Thyroid gland (tissue), 4 donors: ENCODE measurements at places on chromosomes 4 and X. TPM values are rescaled to one million over a fixed set of nuclear protein-coding genes. Genes with fewer than 3 reads are reported as not detected.

- no peak overlapping the region for H3K27ac ChIP-seq
- no peaks in the 10 kb centered on the region for H3K27me3 ChIP-seq
- no peaks in the 10 kb centered on the region for H3K36me3 ChIP-seq
- DNase-seq, result peak; percentile 56
- H3K4me3 ChIP-seq, result no peak overlapping the region
- H3K4me1 ChIP-seq, result peaks cover 7% of the 10 kb centered on the region
Measured at GRCh38 chr4:120865985-120866384, 56.5 kb downstream of the PRDM5 start.

GRCh38 chr4:151703401-151703800 lies 57.4 kb downstream of the GATB start:
- peaks cover 6% of the 10 kb centered on the region for H3K36me3 ChIP-seq
- no peak for DNase-seq
- H3K27ac ChIP-seq, result no peak overlapping the region

DNA sequence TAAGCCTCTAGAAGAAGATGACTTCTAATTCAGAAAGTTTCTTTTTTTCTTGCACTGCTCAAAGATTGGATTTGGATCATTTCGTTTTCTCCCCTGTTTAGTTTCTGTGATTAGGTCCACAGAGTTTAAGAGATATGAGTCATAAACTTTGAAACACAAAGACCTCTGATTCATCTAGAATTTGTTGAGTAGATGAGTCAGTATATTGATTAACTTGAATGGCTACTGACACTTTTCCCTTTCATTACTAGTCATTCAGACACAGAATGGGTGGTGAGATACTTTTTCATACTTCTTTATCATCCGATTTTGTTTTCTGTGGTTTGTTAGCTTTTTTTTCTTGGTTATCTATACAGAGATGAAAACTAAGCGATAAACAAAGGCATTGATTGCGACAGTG lies 34.1 kb upstream of the AFF2 start:
- no peaks in the 10 kb centered on the region for H3K27me3 ChIP-seq
- DNase-seq, result no peak
- no peaks in the 10 kb centered on the region for H3K4me1 ChIP-seq
- no peak overlapping the region for H3K27ac ChIP-seq
- H3K36me3 ChIP-seq, result no peaks in the 10 kb centered on the region
- no peak overlapping the region for H3K4me3 ChIP-seq

GRCh38 chr4:6854098-6854744 lies 55.4 kb upstream of the TBC1D14 start:
- no peaks in the 10 kb centered on the region for H3K27me3 ChIP-seq
- peaks cover 3% of the 10 kb centered on the region for H3K4me1 ChIP-seq

GRCh38 chr4:6875431-6875831 lies 34.2 kb upstream of the TBC1D14 start:
- H3K4me3 ChIP-seq, result no peak overlapping the region
- DNase-seq, result no peak
- no peaks in the 10 kb centered on the region for H3K27me3 ChIP-seq
- peaks cover under 1% of the 10 kb centered on the region for H3K4me1 ChIP-seq

DNA sequence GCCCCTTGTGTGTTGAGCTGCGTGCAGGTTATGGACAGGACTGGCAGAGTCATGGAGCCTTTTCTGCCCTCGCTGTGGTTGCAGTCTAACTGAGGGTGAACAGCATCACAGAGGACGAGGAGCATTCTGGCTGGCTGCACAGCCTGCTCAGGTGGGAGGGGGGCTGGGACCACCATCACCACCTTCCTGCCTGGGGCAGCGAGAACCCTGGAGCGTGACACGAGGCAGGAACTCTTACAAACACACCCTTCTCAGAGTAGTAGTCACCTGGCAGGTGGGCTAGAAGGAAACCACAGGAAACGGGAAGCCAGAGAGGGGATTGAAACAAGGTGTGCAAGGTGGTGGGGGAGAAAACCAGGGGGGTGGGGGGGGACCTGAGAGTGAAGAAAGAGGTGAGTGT lies 25.6 kb downstream of the TKTL1 start:
- peaks cover 10% of the 10 kb centered on the region for H3K4me1 ChIP-seq
- H3K4me3 ChIP-seq, result no peak overlapping the region
- no peak for DNase-seq
- no peak overlapping the region for H3K27ac ChIP-seq
- H3K36me3 ChIP-seq, result no peaks in the 10 kb centered on the region
- no peaks in the 10 kb centered on the region for H3K27me3 ChIP-seq

DNA sequence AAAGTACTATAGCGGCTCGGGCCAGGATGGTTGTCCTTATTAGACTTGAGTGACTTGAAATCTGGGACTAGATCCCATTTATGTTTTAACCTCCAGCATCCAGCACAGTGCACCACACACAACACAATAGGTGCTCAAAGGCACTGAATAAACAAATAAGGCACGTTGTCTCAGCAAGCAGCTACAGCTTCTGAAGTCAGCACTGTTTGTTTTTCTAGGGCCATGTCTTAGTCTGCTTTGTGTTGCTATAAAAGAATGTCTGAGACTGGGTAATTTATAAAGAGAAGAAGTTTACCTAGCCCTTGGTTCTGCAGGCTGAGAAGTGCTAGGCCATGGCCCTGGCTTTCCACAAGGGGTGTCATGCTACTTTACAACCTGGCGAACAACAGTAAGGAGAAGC lies 102.1 kb upstream of the LNX1 start:
- no peak overlapping the region for H3K4me3 ChIP-seq
- H3K27me3 ChIP-seq, result no peaks in the 10 kb centered on the region
- H3K36me3 ChIP-seq, result no peaks in the 10 kb centered on the region
- peak overlapping the region; percentile 15 for H3K27ac ChIP-seq

DNA sequence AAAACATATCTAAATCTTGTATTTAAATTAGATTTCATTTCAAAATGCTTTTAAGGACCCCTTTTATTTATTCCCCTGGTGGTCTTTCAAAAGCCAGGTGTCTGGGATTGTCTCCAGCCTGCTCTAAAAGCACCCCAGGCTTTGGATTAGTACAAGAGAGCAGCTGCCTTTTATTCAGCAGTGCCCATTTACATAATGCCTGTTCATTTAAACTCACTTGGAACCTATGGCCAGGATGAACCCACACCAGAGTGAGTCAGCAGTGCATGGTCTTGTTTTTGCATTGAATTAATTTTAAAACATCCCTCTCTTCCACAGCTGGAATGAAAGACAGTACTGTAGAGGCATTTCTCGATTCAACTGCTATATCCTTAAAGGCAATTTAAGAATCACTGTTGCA lies 64.1 kb upstream of the TENM3 start:
- no peaks in the 10 kb centered on the region for H3K27me3 ChIP-seq
- H3K4me1 ChIP-seq, result no peaks in the 10 kb centered on the region
- DNase-seq, result no peak
- no peak overlapping the region for H3K4me3 ChIP-seq

DNA sequence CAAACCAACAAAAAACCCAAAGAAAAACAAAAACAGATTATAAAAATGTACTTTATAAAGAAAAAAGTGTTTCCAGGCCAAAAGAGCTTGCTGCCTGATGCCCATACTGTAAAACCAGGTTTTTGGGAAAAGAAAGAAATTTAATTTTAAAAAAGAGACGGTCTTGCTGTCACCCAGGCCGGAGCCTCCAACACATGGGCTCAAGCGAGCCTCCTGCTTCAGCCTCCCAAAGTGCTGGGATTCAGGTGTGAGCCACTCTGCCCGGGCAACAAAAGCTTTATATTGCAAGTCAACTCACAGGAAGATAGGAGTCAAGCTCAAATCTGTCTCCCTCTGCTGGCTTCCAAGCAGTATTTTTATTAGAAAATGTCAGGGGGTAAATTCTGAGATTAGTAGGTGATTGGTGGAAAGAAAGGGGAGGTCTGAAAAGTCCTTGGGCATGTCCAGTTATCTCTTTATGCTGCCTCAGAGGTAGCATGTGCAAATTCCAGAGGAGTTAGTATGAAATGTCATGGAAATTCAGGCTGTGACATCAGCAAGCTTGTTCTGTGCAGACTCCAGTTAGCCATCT lies 39.4 kb downstream of the MGST2 start:
- no peak overlapping the region for H3K27ac ChIP-seq
- no peak overlapping the region for H3K4me3 ChIP-seq
- no peaks in the 10 kb centered on the region for H3K36me3 ChIP-seq
- no peak for DNase-seq
- H3K4me1 ChIP-seq, result no peaks in the 10 kb centered on the region

GRCh38 chrX:39337451-39337850 lies 536.2 kb downstream of the MID1IP1 start:
- no peak overlapping the region for H3K4me3 ChIP-seq
- H3K36me3 ChIP-seq, result no peaks in the 10 kb centered on the region
- no peaks in the 10 kb centered on the region for H3K27me3 ChIP-seq
- peak overlapping the region; percentile 5 for H3K27ac ChIP-seq
- DNase-seq, result peak; percentile 23
- peaks cover 11% of the 10 kb centered on the region for H3K4me1 ChIP-seq

GRCh38 chrX:133175162-133175561 lies 43.0 kb downstream of the TFDP3 start:
- H3K27me3 ChIP-seq, result no peaks in the 10 kb centered on the region
- H3K36me3 ChIP-seq, result no peaks in the 10 kb centered on the region
- H3K27ac ChIP-seq, result no peak overlapping the region
- DNase-seq, result no peak
- no peaks in the 10 kb centered on the region for H3K4me1 ChIP-seq

The SASH3 gene
- total RNA-seq, result 2.8 TPM

The HAND2 gene
- 3.8 TPM for total RNA-seq

The MAGEB17 gene
- 0.40 TPM for total RNA-seq

The MAGEB10 gene
- not detected for total RNA-seq

The PNMA6A gene
- total RNA-seq, result 4.6 TPM
